HepG2 (cell line): ENCODE measurements at places on chromosomes 5 and 9. TPM values are rescaled to one million over a fixed set of nuclear protein-coding genes. Genes with fewer than 3 reads are reported as not detected.

GRCh38 chr5:115170929-115171510, 1.3 kb upstream of the TRIM36 start:
- H3K27me3 ChIP-seq: peaks cover 13% of the 10 kb centered on the region; the same call in 2 of the 3 replicates
- peak overlapping the region; percentile 83; the same call in 1 of the 2 replicates for H3K4me3 ChIP-seq
- no peak overlapping the region for H3K27ac ChIP-seq
- no peaks in the 10 kb centered on the region for H3K36me3 ChIP-seq
- no peak for DNase-seq

DNA sequence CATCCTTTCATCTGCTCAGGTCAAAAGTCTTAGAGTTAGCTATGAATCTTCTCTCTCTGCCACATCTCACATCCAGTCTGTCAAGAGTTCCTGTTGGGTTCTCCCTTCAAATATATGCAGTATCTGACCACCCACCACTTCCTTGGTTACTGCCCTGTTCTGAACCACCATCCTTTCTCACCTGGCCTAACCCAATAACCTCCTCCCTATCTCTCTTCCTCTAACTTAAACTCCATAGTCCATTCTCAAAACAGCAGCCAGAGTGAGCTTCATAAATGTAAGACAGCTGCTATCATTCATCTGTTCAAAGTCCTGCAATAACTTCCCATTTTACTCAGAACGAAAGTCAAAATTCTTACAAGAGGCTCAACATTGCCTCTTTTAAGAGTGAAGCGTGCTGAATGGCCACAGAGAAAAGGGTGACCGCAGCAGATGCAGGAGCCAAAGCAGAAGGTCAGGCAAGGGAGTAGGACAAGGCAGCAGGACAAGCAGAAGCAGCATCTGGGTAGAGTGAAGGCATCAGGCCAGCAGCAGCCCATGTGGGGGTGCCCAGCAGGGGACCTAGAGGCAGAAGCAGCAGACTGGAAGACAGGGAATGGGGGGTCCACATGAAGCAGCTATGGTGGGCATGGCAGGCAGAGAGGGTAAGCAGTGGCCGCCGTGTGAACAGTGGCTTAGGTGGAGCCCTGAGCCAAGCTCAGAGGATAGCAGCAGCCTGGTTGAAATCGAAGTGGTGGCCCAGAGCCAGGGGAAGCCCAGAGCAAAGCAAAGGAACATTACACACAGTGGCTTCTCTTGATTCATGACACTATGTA, 39.3 kb upstream of the CDC42SE2 start:
- H3K36me3 ChIP-seq: no peaks in the 10 kb centered on the region
- no peaks in the 10 kb centered on the region for H3K27me3 ChIP-seq
- no peak for DNase-seq
- H3K27ac ChIP-seq: no peak overlapping the region
- H3K4me1 ChIP-seq: no peaks in the 10 kb centered on the region

DNA sequence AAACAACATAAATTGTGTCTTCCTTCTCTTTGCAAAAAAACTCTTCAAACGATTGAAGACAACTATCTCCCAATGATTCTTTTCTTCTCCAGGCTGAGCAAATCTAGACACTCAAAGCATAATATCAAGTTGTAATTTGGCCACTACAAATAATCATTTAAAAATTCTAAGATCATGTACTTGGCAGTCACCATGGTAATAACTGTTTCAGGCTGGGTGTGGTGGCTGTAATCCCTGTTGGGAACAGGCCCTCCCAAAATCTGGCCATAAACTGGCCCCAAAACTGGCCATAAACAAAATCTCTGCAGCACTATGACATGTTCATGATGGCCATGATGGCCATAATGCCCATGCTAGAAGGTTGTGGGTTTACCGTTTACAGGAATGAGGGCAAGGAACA, 52.0 kb downstream of the PJA2 start:
- no peak overlapping the region for H3K27ac ChIP-seq
- no peaks in the 10 kb centered on the region for H3K4me1 ChIP-seq
- H3K36me3 ChIP-seq: peaks cover 4% of the 10 kb centered on the region; the same call in 1 of the 2 replicates
- H3K27me3 ChIP-seq: no peaks in the 10 kb centered on the region
- H3K4me3 ChIP-seq: no peak overlapping the region

GRCh38 chr5:157088342-157088990, 20.4 kb downstream of the HAVCR2 start:
- DNase-seq: no peak
- no peaks in the 10 kb centered on the region for H3K36me3 ChIP-seq
- H3K4me1 ChIP-seq: peaks cover 28% of the 10 kb centered on the region

DNA sequence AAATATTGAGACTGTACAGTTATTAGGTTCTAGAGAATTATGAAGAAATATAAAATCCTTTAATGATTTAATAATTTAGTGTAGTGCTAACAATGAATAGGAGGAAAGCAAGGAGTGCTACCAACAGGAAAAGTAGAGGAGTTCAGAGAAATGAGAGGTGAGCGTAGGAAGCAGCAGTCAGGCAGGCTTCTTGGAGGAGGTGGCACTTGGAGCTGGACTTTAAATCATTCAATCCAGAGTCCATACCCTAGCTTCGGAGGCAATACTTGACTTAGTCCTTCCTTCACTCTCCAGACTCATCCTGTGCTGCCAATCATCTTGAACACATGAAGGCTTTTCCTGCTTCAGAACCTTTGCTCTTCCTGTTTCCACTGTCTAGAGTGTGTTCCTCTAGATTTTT, 254.3 kb downstream of the GRIA1 start:
- DNase-seq: no peak
- no peak overlapping the region for H3K4me3 ChIP-seq
- H3K4me1 ChIP-seq: no peaks in the 10 kb centered on the region
- H3K27me3 ChIP-seq: no peaks in the 10 kb centered on the region; the same call in 1 of the 2 replicates
- no peaks in the 10 kb centered on the region for H3K36me3 ChIP-seq

GRCh38 chr9:136550439-136551289, 4.8 kb upstream of the NOTCH1 start:
- peaks cover 24% of the 10 kb centered on the region for H3K4me1 ChIP-seq
- no peaks in the 10 kb centered on the region for H3K36me3 ChIP-seq
- no peak for DNase-seq
- H3K27ac ChIP-seq: no peak overlapping the region
- peaks cover 17% of the 10 kb centered on the region for H3K27me3 ChIP-seq
- H3K4me3 ChIP-seq: no peak overlapping the region

GRCh38 chr5:156326718-156327259, at the start of gene SGCD:
Gene SGCD, plus strand, starts transcription at chr5:156327164.
- no peaks in the 10 kb centered on the region for H3K36me3 ChIP-seq
- no peak within 1 kb of the TSS for H3K27ac ChIP-seq
- H3K4me1 ChIP-seq: no peaks in the 10 kb centered on the region
- no peak for DNase-seq
- no peak within 1 kb of the TSS for H3K4me3 ChIP-seq

DNA sequence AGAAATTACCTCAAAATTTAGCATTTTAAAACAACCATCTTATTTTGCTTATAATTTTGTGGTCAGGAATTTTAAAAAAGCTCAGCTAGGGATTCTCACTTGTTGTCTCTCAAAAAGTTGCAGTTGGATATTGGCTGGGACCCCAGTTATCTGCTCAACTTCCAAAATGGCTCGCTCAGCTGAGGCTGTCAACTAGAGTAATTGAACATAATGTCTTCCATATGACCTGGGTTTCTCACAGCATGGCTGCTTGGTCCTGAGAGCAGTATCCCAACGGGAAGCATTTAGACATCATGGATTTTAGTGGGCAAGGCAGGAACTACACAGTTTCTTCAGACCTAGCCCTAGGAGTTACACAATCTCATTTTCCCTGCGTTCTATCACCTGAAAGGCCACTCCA, 63.6 kb upstream of the SPEF2 start:
- H3K27ac ChIP-seq: no peak overlapping the region
- H3K27me3 ChIP-seq: no peaks in the 10 kb centered on the region
- no peak for DNase-seq
- no peaks in the 10 kb centered on the region for H3K4me1 ChIP-seq
- H3K36me3 ChIP-seq: no peaks in the 10 kb centered on the region

DNA sequence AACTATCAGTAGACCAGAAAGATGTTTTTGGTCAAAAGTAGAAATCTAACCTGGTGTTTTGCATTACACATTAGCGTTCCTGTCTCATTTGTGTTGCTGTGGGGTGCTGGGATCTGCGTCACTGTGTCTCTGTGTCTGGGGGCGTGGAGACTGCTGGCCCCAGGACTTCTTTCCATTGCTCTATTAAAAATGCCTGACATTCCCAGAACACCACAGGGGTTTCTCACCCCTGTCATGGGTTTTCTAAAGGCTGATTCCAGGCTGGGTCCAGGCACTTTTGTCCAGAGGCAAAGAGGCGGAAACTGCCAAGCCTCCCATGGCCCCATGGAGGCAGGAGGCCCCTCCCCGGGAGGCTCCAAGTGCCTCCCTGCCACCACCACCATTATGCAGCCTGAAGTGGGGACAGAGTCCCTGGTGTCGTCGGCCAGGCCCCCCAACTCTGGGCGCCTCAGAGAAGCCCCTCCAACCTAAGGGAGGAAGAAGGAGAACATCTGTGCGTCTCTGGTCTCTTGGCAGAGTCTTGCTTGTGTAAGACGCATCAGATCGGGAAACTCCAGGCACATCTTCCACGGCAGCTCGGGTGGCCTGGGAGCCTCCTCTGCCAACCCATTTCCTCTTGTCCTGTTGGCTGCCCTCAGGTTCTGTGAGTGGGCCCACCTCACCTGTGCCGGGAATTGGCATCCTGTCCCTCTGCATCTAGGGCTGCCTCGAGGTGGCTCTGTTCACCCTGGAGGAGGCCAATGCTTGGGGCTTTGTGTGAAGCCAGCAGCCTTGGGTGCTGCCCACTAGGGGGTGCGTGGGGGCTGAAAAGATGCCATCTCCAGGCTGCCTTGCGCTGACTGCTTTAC, 13.8 kb upstream of the PLEKHG4B start:
- peak; percentile 32 for DNase-seq
- no peak overlapping the region for H3K4me3 ChIP-seq
- H3K27me3 ChIP-seq: peaks cover 82% of the 10 kb centered on the region

GRCh38 chr9:121009650-121010049, 40.4 kb downstream of the C5 start:
- no peaks in the 10 kb centered on the region for H3K4me1 ChIP-seq
- peaks cover 14% of the 10 kb centered on the region for H3K36me3 ChIP-seq
- H3K4me3 ChIP-seq: no peak overlapping the region
- H3K27ac ChIP-seq: no peak overlapping the region

DNA sequence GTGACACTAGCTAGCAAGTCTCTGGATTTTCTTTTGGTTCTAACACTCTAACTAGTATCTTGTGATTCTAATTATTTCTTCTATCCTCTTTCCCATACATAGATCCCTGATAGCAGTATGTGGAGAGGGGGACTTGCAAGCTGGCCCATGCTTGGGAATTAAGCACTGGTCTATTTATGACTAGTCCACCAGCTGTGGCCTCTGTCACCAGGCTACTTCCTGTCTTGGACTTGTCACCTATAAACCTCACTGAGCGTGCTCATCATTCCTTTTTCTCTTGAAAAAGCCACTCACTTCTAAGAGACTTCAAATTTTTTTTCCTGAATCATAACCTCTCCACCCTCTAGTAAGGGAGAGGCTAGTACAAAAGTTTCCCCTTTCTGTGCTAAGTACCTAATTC, 32.3 kb upstream of the MAMDC2 start:
- H3K27me3 ChIP-seq: no peaks in the 10 kb centered on the region
- peaks cover 7% of the 10 kb centered on the region for H3K4me1 ChIP-seq
- H3K36me3 ChIP-seq: no peaks in the 10 kb centered on the region
- H3K4me3 ChIP-seq: no peak overlapping the region
- H3K27ac ChIP-seq: no peak overlapping the region

- H3K4me1 ChIP-seq: peaks cover 36% of the 10 kb centered on the region
- DNase-seq: peak; percentile 71
- H3K27ac ChIP-seq: peak overlapping the region; percentile 22
- H3K36me3 ChIP-seq: no peaks in the 10 kb centered on the region
These were observed 527.2 kb downstream of the NR2F1-AS1 start for GRCh38 chr5:93053825-93054224.

GRCh38 chr5:62258654-62259053, 47.4 kb upstream of the KIF2A start:
- no peak overlapping the region for H3K27ac ChIP-seq
- DNase-seq: no peak
- no peaks in the 10 kb centered on the region for H3K4me1 ChIP-seq
- no peaks in the 10 kb centered on the region for H3K36me3 ChIP-seq
- no peak overlapping the region for H3K4me3 ChIP-seq
- H3K27me3 ChIP-seq: peaks cover 3% of the 10 kb centered on the region; the same call in 1 of the 3 replicates

ADAMTSL2 gene
- 1.0 and 3.8 TPM in 2 replicates for total RNA-seq

SHISAL2B gene
- total RNA-seq: not detected in 2 replicates

FAM153A gene
- not detected in 2 replicates for total RNA-seq

CLIC3 gene
- total RNA-seq: 0.34 and 0.51 TPM in 2 replicates

LECT2 gene
- not detected in 2 replicates for total RNA-seq

NSD1 gene
- total RNA-seq: 0.09 and 0.18 TPM in 2 replicates
